ENCODE measurements at places on chromosomes 3 and 15.

GRCh38 chr15:75650908-75651809 lies 3.4 kb downstream of the SNX33 start:
- DNase-seq: no peak

GRCh38 chr3:59606638-59607266 lies 556.9 kb upstream of the CFAP20DC start:
- no peak for DNase-seq

DNA sequence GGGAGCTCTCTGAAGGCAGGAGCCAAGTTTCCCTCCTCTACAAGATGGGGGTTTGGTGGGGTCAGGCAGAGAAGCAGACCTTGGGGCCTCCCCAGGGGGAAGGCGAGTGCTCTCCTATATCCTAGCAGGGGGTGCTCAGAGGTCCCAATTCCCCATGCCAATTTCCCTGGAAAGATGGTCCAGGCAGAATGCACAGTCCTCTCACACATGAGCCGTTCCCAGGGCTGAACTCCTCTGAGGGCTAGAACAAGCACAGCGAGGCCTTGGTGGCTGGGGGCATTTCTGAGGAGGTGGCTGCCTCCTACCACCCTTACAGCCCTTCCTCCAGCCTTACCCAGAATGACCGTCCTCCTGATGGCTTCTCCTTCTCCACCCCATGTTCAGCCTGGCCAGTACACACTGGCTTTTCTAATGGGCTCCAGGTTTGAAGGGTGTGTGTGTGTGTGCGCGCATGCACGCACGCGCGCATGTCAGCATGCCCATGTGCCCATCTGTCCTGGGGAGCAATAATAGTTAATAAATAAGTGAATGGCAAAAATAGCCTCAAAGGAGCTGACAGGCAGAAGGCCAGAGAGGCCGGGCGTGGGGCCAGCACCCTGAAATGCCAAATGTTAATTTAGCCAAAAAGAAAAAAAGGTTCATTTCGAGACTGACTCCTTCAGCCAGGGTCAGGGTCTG lies 24.4 kb downstream of the ADCY5 start:
- DNase-seq: no peak

GRCh38 chr15:66472176-66472999 lies 25.2 kb downstream of the SNAPC5 start:
- peak; percentile 56 for DNase-seq

DNA sequence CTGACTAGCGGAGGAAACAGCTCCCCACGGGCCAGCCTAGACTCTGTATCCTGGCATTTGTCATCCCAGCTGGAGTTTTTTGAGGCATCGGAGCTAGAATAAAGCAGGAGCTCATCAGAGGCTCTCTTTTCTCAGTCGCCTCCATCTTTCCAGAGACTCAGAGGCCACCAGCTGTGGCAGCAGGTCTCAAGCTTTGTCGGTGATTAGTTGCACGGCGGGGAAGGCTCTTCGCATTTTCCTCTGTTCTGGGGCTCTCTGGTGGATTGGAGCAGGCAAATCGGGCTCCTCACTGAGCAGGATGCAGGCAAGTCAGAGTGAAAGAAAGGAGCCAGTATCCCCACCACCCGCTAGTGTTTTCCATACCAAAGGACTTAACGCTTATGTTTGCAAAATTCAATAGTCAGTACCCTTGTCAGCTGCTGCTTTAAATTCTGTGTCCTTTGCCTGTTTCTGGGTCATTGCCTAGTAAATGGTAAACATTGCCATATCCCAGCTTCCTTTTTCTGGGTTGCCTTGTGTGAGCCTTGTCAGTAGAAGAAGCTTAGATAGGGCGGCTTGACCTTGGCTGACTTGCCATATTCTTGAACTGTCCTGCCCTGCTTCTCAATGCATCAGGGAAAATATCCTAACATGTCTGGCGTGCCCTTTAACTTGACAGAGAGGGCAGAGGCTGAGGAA lies 127.1 kb downstream of the PTPRG start:
- DNase-seq: no peak

DNA sequence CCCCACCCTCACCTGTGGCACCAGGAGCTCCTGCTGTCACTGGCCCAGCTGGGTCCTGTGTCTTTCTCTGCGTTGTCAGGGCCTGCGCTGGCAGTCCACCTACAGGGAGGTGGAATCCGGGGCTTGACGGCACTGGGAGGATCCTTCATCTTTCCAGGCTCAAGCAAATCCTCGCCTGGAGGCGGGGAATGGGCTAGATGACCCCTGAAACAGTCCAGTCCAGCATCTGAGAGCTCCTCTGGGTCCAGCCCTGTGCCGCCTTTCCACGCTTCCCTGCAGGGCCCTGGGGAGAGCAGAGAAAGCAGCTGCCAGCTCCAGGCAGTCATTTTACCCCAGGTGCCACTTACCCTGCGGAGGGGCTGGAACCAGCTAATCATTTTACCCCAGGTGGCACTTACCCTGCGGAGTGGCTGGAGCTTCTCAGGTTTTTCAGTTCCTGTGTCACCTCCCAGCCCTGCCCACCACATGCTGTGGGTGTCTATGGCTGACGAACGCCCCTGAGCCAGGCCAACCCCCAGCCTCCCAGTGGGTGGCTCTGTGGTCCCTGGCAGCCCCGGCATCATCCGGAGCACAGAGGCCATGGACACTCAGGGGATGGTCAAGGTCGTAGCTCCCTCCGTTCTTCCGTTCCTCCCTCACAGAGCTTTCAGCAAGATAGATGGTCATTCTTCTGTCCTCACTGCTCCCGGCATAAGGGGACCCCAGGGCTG lies 17.9 kb upstream of the ADIPOQ start:
- no peak for DNase-seq

DNA sequence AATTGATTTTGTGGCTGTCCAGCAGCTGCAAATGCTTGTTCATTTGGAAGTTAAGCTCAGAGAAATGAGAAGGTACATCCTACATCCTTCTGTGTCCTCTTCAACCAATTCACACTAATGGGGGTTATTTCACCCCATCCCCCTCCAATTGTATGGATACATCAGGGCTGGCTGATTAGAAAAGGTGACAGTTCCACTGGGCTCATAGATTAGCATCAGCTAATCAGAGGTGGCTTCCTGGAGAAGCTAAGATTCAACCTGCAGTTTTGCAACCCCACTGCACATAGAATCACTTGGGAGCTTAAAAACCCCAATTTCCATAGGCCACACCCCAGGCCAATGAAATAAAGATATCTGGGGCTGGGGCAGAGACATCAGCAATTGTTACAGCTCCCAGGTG lies 217.7 kb upstream of the TLE3 start:
- DNase-seq: no peak

DNA sequence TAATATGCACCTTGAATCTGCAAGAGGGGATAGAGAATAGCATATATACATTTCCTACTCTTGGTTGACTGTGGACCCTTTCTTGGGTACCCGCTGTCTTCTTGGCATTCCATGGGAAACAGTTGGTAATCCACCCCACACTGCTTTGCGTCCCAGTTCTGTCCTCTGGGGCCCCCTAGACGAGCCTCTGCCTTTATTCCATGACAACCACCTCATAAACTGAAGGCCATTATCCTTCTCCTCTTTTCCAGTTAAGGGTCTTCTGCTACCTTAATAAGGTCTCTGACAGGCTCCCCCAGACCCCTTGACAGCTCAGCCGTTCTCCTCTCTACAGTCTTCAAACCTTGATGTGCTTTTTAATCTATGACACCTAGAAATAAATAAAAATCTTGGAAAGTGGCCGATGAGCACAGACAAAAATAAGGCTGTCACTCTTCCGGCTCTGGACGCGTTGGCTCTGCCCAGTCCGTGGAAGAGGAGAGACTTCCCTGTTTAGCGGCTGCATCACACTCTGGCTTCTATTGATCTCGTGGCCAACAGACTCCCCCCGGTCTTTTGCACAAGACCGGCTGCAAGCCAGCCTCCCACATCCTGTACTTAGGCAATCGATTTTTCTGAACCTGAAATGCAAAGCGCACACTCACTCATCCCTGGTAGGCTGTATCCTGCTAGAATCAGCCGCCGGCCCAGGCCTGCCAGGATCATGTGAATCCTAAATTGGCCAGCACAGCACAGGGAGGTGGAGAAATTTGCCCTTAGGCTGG lies 251.0 kb upstream of the TLE3 start:
- DNase-seq: peak; percentile 1

DNA sequence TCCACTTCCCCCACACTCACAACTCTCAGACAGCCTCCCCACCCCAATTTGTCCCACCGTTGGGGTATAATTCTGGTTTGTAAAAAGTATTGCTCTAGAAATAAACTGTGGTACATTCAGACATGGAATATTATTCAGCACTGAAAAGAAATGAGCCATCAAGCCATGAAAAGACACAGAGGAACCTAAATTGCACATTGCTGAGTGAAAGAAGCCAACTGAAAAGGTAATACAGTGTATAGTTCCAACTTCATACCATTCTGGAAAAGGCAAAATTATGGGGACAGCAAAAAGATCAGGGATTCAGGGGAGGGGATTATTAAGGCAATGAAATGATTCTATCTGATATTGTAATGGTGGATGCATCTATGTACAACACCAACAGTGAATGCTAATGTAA lies 10.5 kb downstream of the ANXA2 start:
- DNase-seq: no peak

DNA sequence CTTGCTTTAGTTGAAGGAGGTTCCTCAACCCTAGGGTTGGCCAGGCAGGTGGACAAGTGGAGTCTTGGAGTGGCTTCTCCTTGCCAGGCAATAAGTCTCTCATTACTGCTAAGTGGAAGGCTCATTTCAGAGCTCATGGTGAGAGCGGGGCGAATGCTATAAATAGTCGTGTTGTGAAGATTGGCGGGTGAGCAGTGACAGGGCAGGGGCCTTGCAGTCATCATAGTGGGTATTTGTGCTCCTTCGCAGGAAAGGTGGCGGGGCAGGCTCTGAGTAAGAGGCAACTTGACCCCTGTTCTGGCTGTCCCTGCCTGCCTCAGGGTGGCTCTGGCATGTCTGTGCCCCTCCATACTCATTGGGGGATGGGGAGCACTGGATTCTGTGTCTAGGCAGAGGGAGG lies 8.7 kb upstream of the GRM2 start:
- DNase-seq: no peak

- no peak for DNase-seq
These were observed 227.7 kb downstream of the ROBO2 start for GRCh38 chr3:77267589-77267988.

- no peak for DNase-seq
These were observed 117.2 kb downstream of the OXSM start for GRCh38 chr3:25907081-25907480.

GRCh38 chr3:180457225-180457624 lies 144.7 kb upstream of the TTC14 start:
- DNase-seq: no peak

DNA sequence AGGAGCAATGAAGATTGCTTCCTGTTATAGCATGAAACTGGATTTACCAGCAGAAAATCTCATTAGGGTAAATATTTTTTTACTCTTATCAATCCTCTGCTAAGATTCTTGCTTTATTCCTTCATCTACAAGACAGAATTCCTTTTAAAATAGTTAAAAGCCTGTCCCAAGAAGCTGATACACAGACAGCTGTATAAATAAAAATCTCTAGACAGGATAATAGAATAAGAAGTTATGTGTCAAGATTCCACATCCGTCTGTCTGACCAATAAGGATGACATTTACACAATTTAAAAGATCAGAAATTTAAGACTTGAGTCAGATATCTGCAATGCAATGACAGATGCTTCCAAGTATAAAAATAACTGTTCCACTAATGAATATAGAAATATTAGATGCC lies 57.6 kb downstream of the SSR3 start:
- no peak for DNase-seq

GRCh38 chr3:192899540-192899982 lies 18.1 kb downstream of the MB21D2 start:
- DNase-seq: no peak

DNA sequence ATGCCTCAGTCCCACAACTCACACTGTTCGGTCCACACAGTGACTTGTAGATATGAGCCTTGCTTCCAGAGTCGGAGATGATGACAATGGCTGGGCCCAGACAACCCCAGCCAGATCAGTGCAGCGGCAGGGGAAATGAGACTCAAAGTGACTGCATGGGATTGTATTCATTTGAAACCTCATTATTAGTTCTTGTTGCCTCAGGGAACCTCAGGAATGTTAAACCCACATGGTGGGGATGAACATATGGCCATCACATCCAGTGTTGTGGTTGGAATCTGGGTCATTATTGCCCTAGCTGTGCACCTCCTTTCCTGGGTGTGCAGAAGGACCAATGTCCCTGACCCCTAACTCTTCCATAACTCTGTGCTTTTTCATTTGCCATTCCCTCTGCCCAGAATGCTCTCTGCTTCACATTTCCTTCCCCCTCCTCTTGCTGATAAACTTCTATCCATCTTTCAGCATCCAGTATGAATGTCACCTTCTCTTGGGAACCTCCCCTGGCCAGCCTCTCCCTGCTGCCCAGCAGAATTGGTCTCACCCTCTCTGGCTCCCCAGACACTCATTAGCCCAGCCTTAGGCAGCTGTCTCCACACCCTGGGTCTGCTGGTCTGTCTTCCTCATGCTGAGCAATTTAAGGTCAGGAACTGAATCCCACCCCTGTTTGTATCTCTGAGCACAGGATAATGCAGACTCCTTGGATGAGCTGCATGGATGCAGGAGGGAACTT lies 67.0 kb upstream of the TNFAIP8L3 start:
- DNase-seq: no peak

DNA sequence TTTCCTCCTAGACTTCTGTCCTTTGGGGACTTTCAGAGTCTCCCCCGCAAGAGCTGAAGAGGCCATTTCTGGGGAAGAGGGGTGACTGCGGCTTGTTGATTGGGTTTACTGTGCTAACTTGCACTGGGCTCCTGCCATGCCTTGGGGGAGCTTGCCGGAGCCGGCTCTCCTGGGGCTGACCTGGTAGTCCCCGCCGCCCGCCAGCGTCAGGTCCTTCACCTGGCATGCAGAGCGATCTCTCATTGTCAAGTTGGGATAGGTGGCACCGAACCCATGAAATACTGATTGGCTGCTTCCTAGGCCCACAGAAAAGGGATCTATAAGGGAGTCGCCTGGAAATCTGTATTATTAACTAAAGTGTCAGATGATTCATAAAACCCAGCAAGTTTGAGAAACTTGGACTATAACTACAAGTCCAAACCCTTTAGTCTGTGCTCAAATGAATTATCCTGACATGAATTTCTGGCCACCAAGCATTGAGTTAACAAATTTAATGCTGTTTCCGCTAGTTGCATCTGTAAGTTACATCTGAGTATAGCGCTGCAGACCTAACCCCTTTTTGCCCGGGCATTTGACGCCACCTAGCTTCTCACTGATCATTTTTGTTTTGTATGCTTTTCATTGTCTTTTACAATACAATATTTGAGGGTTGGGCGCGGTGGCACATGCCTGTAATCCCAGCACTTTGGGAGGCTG lies 607 bp upstream of the IMP3 start:
- peak; percentile 60 for DNase-seq

Measured in CD4-positive, alpha-beta T cell treated with Interleukin-4 for 1 hour (primary cell).